ENCODE measurements at places on chromosomes 2 and 18.

DNA sequence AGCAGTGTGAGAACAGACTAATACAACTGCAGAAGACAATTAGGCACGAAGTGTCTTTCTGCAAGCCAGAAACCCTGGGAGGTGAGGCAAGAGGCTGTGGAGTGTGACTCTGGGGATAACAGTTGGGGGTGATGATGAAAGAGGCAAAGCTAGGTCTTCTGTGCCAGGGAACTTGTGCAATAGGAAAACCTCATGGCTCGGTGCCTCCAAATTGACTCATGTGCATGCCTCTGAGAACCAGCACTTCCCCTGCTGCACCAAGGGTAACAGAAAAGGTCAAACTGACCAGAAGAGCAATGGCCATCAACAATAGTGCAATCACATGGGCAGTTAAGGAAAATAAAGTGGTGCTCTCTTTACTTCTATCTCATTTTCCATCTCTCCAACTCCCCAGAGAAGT, 136.4 kb downstream of the SCG2 start:
- DNase-seq = no peak

DNA sequence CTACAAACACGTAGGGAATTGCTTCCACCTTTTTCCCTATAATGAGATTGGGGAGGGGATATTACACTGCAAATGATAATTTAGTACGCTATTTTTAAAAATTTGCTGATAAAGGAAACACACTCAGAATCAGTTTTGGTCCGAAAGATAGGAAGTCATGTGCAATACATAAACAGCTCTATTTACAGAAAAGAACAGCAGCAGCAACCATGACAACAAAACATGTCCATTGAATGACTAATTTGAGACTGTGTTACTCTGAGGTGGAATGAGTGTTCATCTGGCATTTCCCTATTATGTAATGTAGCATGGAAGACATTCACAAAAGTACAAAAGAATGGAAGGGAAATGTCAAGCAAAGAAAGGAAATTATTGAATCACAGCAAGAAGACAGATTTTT, 337.2 kb downstream of the NBAS start:
- no peak for DNase-seq

DNA sequence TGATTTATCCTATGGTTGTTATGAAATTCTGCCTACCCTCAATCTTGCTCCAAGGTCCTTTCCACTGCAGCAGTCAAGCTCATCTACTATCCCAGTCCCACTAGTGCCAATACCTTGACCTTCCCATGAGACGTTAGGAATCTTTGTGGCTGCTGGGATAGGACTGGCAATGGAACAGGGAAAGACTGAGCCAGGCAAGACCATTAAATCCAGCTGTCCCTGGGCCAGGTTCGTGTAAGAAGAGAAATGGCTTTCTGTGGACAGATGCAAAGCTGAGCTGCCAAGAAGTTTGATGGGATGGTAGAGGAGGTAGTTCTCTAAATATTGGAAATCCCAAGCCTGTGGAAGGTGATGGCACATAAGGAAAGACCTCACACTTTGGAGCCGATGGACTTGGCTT, 50.1 kb upstream of the TMEM17 start:
- DNase-seq = no peak

DNA sequence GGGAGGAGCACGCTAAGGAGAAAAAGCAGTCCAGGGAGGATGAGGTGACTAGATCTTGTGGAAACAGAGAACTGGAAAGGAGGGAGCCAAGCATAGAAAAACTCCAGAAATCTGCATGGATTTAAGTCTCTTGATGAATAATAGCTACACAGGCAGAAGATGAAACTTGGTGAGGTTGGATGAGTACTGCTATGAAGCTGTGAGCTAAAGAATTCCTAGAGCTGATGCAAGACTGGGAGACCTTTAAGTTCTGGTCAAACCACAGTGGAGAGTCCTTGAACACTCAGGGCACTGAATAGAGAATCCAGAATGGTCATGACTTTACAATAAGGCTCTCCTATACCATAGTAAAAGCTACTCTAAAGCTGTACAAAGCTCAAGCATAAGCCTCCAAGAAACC, 18.4 kb upstream of the PIEZO2 start:
- no peak for DNase-seq

GRCh38 chr2:59713577-59713976, 839.9 kb downstream of the BCL11A start:
- DNase-seq = no peak

- DNase-seq = no peak
These were observed 21.9 kb downstream of the DYNC1I2 start for GRCh38 chr2:171709011-171709685.

DNA sequence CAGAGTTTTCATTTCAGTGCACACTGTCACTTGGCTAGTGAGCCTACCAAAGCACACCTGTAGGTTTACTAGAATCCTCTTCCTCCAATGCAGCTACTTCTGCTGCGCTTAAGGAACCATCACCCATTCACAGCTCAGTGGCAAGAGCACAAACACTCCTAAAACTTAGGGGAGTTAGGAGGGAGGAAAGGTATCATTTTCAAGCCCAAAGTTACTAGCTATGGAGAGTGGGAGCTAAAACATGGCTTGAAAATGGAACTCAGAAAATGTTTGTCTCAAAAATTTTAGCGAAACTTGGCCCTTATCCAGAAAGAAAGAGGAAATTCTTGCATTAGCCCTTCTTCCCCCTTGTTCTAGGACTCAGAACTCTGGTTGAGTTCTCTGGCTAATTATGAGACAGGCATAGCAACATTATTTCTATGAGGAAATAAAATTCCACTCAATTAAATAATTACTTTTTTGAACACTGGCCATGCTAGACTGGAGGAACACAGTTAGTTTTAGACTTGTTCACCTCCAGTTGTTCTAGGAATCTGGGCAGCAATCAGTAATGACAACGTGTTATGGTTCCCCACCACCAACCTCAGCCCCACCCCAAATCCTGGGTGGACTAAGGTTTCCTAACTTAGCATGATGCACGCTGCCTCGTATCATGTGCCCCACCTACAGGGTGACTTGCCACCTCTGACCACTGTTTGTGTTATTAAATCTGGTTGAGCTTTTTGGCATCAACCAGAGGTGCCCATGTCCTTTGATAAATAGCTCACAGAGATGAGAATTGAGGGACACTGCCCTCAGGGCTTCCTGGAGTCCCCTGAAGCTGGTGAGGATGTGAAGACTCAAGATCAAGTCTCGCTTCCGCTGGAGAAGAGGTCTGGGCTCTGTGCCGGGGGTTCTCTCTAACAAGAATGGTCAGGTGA, 32.8 kb downstream of the LPIN2 start:
- no peak for DNase-seq

DNA sequence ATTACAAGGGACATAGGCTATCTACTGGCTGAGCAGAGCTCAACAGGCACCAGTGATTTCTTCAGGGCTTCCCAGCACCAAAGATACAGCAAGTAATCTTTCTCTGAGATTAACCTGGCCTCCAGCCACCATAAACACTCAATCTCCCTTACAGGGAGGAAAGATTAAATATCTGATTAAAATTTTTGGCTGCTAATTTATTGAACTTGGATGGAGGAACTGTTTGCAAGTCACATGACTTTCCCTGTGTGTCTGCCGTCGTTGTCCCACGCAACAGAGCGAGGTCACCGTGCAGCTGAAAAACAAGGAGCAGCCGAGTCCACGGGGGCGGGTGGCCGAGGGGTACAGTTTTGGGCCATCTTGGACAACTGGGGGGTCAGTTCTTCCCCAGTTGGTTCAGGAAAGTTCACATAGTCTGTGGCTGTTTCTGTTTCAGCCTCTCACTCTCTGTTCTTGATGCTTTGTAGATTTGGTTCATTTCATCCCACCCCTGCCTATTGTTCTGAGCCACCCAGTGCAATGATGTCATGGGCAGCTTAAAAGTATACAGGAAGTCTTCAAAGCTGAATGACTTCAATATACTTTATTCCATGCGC, 186.8 kb upstream of the CTAGE1 start:
- DNase-seq = no peak

DNA sequence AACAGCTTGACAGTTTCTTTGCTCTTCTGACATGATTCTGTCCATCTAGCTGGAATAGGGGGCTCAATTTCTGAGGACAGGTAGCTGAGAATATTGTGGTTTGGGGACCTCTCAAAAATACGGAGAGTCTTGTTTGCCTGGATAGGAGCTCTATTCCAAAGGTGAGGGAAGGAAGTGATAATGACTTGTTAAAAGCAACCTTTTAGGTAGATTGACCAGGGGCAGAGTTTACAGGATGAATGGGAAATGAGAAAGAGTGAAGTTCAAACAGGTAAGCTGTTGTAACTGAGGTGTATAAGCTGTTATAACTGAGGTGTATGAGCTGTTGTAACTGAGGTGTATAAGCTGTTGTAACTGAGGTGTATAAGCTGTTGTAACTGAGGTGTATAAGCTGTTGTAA, 25.1 kb downstream of the PARD3B start:
- DNase-seq = no peak

DNA sequence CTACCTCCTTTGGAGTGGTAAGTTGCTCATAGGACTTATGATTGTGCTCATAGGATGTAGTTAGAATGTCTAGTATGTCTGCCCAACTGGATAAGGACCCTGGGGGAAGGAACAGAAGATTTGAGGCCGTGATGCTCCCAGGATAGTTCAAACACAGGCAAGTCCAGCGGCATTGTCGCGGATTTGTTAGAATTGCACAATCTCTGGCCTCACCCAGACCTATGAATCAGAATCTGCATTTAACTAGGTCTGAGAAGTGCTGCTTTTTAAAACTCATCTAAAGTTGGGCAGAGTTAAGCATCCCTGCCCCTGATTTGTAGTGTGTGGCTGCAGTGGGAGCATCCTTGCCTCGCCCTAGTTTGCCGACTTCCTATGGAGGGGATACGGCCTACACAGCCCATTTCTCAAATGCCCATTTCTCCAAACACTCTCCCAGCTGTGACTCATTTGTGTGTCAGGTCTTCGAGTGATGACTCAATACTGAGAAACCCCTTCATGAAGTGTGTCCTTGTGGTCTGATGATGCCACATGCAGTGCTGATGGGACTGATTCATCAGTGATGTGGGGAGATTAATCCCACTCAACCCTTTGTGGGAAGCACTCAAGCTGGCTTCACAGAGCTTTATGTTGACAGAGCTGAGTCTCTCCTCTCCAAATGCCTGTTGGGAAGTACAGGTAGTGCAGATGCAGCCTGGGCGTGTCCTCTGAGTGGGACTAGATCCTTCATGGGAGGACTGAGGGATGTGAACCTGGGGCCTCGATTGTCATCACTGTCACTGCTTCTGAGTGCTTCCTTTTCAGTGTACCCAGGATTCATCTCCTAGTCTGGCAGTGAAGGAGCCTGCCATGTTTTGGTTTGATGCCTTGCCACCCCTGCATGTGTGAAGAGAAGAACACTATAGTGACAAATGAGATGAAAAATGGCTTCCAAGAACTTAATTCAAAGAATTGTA, 18.7 kb downstream of the SMIM21 start:
- DNase-seq = no peak

DNA sequence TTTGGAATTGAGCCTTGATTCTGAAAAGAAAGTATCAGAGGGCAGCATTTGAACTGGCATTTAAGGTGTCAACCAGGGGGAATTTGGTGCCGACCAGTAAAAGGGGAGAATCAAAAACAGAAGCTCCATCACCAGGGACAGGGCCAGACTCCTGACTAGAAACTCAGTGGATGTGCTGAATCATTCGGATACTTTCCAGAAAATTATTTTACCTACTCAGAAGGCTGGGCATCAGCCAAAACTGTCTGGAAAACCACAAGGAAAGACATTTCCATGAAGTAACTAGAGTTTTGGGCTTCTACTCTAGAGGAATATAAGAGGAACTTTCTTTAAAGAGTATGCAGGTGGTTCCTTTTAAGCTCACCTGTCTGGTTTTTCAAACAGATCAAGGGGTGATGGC, 756.6 kb downstream of the RNF144A start:
- no peak for DNase-seq

- DNase-seq = no peak
These were observed 325.3 kb upstream of the SMIM21 start for GRCh38 chr18:75752740-75753263.

DNA sequence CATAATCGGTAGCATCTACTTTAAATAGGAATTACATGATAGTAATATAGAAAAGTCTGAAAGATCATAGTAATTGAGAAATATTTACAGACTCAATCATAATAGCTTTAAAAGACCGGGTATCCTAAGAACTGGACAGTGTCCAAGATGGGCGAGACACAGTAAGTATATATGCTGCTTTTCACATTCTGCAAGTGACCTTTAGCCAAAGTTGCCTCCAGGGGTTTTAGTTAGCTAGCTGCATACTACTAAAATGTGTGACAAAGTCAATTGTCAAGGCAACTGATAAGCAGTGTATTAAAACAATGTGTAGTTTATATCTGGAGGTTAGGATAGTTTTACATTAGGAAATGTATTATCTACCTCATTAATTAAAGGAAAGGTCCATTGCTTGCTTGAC, 24.6 kb downstream of the CD302 start:
- DNase-seq = no peak

- no peak for DNase-seq
These were observed 105.3 kb downstream of the ZBTB7C start for GRCh38 chr18:48303883-48304282.

GRCh38 chr2:206981739-206982340, 42.5 kb downstream of the CPO start:
- DNase-seq = peak; percentile 96

GRCh38 chr2:60964651-60965498, 52.6 kb upstream of the PEX13 start:
- DNase-seq = no peak

DNA sequence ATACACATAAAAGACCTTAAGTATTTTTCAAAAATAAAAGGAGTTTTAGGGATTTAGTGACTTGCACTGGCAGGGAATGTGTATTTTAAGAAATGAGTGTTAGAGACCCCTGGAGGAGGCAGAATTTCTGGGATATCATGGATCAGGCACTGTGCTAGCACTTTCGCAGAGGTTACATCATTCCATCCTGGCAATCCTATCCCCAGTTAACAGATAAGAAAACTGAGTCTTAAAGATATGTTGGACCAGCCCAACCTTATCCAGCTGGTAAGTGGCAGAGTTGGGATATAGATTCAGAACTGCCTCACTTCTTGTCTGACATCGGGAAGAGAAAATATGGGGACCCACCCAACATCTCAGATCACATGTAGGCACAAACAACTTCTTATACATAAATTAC, 160.3 kb upstream of the EPAS1 start:
- DNase-seq = no peak

DNA sequence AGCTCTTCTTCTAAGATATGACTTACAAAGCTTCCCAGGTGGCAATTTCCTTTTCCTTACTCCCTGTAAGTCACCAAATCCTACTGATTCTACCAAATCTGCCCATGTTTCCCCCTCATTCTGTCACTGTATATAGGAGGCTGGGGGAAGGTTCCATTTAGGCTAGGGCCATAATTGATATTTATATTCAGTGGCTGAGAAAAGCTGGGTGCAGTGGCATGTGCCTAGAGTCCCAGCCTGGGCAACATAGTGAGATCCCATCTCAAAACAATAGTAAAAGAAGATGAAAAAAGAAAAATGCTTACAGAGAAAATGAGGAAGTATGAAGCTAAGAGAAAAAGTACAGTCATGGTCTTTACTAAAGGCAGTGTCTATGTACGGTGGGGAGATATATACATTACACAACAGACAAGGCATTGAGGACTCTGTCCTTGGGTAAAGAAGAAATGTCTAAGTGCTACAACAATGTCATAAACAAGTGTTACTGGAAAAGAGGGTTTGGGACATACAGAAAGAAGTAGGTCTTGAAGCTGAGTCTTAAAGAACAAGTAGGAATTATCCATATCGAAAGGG, 4.8 kb downstream of the CWC22 start:
- DNase-seq = no peak

- DNase-seq = no peak
These were observed 11.2 kb downstream of the SP110 start for GRCh38 chr2:230208576-230208975.
